Upper lobe of left lung (tissue), 6 donors: ENCODE measurements at places on chromosomes 3 and 15.

- no peak for DNase-seq
These were observed 128.6 kb downstream of the DCLK3 start for GRCh38 chr3:36635731-36636130.

GRCh38 chr3:100641471-100642032 is 32.2 kb downstream of the ADGRG7 start:
- no peak for DNase-seq

DNA sequence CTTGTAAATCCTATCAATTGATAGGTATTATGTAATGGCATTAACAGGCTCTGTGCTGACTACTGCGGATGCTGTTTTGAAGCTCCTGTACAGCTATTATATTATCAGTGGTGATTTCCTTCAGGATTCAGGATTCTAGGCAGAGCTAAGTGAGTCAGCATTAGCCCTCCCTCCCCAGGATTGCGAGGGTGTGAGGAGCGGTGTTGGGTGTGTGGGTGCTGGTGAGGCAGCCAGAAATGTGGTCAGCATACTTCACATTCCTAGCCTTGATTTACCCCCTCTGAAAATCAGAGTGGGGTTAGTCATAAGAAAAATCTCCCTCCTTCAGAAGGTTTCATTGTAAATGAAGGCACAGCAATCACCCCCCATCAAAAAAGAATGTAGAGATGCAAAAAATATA is 72.5 kb downstream of the SNTN start:
- no peak for DNase-seq

- DNase-seq, result no peak
These were observed 53.4 kb downstream of the IL20RB start for GRCh38 chr3:137011153-137011552.

- DNase-seq, result no peak
These were observed 257.7 kb upstream of the PROK2 start for GRCh38 chr3:72042397-72043203.

- no peak for DNase-seq
These were observed 257.0 kb upstream of the UBE2E1 start for GRCh38 chr3:23548706-23549105.

- no peak for DNase-seq
These were observed 542 bp downstream of the ACAA1 start for GRCh38 chr3:38136393-38136776.
